ENCODE measurements at places on chromosomes 4 and X.

GRCh38 chr4:111748157-111748556 is 397.1 kb upstream of the FAM241A start:
- no peak for DNase-seq

DNA sequence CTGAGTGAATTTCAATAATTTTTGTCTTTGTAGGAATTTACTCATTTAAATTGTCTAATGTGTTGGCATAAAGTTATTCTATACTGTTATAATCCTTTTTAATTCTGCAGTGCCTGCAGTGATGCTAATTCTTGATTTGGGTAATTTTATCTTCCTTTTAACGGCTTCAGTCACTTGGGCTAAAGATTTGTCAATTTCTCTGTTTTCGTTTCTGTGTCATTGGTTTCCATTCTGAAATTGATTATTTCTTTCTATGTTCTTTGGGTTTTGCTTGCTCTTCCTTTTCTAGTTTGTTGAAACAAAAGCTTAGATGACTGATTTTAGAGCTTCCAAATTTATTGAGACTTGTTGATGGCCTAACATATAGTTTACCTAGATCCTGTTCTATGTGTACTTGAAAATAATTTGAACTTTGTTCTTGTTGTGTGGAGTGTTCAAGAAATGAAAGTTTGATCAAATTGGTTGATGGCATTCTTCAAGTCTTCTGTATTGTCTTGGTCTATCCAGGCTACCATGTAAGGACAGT is 89.4 kb downstream of the TNIP2 start:
- no peak for DNase-seq

- no peak for DNase-seq
These were observed 437.2 kb upstream of the ZFP42 start for GRCh38 chr4:187558391-187558790.

GRCh38 chrX:149829751-149830191 is 48.0 kb downstream of the MAGEA9 start:
- peak; percentile 53 for DNase-seq

- no peak for DNase-seq
These were observed 545.4 kb downstream of the RPA4 start for GRCh38 chrX:97429101-97429500.

DNA sequence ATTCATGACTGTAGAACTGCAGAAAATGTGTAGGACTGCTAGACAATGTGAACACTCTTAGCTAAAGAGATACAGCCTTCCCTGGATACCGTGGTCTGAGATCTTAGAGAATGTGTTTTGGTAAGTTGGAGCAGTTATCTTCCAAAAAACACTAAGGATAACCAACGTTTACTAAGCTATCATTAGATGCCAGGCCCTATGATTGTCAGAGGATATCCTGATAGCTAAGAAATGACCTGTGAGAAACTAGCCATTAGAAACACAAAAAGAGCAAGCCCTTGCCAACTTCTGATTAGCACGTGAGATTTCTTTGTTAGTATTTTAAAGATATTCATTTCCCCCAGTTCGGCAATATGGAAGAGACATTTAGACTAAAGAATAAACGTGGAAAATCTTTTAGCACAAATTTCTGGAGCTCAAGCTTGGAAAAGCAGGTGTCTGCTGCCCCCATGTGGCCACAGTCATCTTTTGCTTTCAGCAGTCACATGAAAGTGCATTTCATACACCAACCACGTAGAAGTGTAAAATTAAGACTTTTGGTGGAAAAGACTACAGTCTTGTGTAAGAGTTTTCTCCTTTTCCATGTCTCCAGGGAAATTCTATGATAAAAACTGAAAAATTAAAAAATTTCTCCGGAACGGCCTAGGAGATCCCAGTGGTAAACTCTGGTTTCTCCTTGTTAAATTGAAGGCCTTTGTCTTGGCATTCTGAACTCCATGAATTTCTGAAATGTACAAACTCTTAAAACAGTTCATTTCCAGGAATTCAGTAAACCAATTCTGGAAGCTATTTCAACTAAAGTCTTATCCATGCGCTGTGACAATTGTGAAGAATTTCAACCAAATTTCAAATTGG is 136.4 kb downstream of the ZNF674 start:
- DNase-seq: peak; percentile 45
